ENCODE measurements at places on chromosomes 6 and 20.

DNA sequence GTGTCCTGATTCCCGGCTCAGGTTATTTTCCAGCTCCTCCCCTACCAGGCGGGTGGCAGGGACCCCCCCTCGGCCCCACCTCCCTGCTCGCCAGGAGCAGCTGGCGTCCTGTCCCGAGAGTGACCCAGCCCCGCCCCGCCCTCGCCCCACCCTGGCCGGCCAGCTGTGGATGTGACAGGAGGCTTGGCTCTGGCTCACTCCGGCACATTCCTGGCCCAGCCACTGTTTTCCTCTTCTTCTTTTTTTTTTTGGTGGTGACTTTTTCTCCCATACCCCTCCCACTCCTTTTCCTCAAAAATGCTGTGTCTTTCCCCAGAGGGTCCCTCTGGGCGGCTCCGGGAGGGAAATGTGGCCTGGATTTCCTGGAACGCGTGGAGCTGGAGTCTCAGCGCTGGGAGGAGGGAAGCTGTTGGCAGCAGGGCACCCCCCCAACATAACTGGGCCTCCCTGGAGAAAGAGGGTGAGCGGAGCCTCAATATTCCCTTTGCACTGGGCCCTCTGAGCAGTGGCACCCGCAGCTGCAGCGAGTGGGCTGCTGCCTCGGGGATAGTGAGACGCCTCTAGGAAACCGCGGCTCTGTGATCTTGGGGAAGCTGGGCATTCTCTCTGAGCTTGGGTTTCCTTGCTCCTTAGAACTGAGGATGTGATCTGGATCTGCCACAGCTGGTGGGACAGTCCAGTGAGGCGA lies 28.3 kb upstream of the CSNK2A1 start:
- DNase-seq, result no peak

GRCh38 chr6:40532349-40533000 lies 54.7 kb downstream of the LRFN2 start:
- DNase-seq, result no peak

DNA sequence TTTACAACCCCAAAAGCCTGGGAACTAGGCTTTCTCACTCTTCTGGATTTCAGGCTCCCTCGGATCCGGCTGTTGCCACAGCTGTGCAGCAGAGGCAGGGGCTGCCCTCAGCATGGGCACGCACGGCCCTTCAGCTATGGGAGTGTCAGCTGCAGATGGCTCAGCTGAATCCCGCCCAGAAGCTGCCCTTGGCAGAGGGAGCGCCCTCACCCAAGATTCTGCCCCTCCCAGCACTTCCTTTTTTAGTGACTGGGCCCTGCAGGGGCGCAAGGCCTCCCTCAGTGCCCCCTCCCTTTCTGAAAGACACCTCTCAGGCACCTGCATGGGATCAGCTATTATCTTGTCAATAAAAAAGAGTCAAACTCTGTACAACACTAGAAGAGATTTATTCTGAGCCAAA lies 67.9 kb upstream of the THBS2 start:
- DNase-seq, result no peak

DNA sequence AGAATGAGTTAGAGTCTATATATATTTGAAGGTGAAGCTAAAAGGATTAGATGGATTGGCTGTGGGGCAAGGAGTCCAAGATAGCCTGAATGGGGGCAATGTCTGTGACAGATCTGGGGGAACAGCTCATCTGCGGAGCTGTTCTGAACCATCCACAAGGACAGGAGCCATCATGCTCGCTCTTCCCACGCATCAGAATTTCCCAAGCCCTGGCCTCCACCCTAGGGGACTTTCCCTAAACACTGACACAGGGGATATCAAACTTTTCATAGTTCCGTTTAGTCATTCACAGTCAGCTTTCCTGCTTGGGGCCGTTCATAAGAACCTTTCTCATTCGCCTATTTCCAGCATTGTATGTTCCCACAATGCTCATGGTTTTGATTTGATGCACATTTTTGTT lies 37.6 kb upstream of the CCN6 start:
- DNase-seq, result no peak

GRCh38 chr6:128509709-128510108 lies 10.7 kb downstream of the PTPRK start:
- DNase-seq, result no peak

- no peak for DNase-seq
Measured at GRCh38 chr20:4559106-4559505, 162.6 kb upstream of the PRND start.

DNA sequence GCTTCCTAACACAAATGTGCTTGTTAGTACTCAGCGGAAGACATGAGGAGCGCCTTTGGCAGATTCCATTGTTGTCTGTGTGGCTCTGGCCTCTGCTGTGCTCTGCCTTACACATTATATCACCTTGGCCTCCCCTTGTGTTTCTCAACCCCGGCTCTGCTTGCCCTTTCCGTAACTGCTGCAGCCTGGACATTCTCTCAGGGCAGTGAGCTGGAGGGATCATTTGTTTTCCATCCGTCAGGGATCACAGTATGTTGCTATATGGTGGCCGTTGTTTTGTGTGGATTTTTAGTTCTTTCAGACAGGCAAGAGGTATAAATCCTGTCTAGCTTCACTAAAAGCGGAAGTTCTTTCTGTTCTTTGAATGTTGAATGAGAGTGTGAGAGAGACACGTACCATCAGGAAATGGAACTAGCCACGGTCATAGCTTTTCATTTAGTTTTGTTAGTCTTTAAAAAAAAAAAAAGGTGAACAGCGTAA lies 175.1 kb downstream of the JARID2 start:
- no peak for DNase-seq

GRCh38 chr20:47306755-47307370 lies 49.6 kb downstream of the ZMYND8 start:
- no peak for DNase-seq

DNA sequence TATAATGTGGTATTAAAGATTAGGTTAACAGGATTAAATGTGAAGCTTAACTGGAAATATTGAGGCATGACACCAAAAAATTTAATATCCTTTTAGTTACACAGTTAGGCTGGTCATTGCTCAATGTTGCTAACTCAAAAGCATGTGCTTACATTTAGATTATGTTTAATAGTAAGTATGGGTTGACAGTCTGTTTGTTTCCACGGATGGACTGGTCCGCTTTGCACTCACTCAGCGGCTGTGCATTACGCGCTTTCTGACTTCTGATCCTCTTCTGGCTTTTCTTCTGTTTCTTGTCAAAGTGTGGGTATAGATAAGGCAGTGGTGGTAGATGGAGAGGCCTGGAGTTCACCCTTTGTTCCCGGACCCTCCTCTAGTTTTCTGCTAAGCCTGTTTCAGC lies 174.9 kb downstream of the RIMS1 start:
- DNase-seq, result no peak

- DNase-seq, result no peak
Measured at GRCh38 chr6:113352029-113352801, 504.9 kb upstream of the MARCKS start.

- DNase-seq, result no peak
Measured at GRCh38 chr20:11540558-11540957, 377.1 kb upstream of the BTBD3 start.

DNA sequence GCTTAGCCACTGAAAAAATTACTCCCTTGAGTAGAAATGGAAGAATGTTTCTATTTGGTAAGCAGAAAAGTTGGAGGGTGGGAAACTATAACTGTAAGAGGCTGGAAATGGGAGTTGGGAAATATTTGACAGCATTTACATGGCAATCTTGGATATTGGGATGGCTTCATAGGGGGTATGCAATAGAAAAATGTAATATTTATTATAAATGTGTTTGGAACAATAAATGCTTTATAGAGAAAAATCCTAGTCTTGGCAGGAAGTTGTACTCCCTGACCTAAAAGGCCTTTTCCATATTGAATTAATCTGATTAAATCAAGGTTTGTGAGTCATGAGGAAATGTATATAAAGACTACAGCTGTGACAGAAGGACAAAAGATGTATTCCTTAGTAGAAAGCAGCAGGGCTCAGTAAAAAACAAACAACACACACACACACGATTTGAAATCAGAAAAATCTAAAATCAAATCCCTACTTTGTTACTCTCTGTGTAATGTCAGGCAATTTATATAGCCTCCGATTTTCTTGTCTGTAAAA lies 272.3 kb downstream of the CD109 start:
- no peak for DNase-seq

GRCh38 chr20:24773168-24773567 lies 175.9 kb upstream of the CST7 start:
- no peak for DNase-seq

DNA sequence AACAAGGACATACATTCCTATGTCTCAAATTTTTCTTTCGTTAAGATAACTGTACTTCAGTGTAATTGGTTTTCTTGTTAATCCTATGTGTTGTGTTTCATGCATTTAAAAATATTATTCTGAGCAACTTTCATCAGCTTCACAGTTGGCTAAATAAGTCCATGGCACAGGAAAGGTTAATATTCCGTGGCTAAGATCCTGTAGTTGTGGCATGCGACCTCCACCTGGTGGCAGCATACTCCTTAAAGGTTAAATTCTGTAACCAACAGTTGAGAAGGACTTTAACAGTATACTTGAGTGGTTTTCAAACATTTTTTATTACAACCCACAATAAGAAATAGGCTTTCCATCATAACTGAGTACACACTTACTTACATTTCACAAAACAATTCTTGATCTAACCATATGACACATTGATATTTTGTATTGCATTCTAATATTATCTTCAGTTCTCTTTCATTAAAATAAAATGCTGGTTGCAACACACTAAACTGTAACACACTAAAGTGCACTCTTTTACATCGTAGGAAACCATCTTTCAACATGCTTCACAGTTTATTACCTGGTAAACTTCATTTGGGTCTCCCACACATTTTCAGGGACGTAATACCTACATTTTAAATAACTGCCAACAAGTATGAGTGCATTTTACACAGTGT lies 118.3 kb downstream of the SLX4IP start:
- no peak for DNase-seq

- DNase-seq, result no peak
Measured at GRCh38 chr6:43714311-43715055, 26.9 kb upstream of the MRPS18A start.

DNA sequence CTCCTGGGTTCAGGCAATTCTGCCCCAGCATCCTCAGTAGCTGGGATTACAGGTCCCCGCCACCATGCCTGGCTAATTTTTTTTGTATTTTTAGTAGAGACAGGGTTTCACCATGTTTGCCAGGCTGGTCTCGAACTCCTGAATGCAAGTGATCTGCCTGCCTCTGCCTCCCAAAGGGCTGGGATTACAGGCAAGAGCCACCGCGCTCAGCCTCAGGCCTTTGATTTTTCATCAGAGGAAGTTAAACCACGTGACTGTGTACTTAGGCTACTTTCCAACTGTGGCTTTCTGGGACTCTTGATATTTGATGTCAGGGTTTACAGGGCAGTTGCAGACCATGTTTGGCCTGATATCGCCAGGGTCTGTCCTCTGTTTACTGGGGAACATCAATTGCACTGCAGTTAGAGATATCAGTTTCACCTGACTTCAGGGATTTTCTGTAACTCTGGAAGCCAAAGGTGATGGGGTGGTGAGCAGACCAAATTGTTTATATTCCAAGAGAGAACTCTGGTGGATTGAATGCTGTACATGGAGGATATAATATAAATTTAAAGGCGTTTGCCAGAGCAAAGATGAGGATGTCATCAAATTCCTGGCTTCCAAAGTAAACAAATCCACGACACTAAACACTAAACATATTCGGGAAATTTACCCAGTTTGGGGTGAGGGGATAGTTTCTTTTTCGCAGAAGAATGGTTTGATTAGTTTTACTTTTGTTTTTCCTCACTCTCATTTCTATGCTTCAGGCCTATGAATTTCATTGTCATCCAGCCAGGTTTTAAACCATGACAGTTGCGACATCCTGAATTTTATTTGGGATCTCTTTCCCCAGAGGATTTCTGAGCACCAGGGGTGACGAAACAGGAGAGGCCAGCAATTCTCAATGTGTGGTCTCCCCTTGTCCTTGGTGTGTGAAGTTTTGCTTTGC lies 4.2 kb downstream of the PSMF1 start:
- no peak for DNase-seq

- DNase-seq, result no peak
Measured at GRCh38 chr6:45001663-45002062, 326.5 kb upstream of the RUNX2 start.

GRCh38 chr6:114085211-114085610 lies 114.3 kb upstream of the HDAC2 start:
- no peak for DNase-seq

GRCh38 chr6:134196568-134197193 lies 121.2 kb downstream of the SGK1 start:
- no peak for DNase-seq

DNA sequence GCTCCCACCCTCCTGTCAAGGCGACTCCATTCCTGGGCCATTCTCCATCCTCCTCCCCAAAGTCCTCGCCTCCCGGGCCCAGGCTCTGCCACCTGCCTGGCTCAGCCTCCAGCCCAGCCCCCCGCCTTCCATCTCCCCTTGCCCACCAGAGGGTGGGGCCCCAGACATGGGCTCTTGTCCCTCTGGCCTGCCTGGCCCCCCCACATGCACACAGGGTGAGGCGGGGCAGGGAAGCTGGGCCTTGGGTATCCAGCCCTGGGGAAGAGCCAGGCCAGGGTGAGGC lies 95.2 kb downstream of the YTHDF1 start:
- no peak for DNase-seq

GRCh38 chr6:164749221-164750064 lies 560.0 kb downstream of the C6orf118 start:
- no peak for DNase-seq

DNA sequence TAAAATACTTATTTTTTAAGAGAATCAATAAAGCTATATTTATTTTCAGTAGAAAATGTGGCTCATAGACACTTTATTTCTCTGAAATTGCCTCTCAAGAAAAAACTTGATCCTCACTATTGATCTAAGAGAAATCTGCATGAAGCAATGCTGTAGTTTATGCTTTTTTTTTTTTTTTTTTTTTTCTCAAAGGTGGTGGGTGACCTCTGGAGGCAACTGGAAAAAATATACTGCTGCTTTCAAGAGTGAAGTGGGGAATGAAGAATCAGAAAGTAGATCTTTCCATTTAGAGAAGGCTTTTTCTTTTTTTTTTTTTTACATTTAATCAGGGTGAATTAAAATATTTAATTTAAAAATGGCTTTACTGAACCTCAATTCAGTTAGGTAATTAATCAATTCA lies 169.3 kb downstream of the SLC16A10 start:
- no peak for DNase-seq

DNA sequence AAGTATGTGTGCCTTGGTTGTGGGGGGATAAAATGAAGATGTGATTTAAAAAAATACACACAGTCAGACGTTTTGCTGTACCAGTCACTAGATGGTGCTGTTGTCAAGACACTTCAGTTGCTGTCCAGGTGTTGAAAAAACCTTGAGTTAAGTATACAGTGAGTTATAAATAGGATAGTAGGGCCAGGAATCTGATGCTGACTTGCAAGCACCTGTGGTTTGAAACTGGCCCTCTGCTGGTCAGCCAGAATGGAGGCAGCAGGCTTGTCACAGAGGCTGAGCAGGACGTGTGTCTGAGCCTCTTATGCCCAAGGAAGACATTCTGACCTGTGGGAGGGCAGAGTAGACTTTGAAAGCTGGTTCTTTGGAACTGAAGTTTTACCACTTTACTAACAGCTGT lies 27.8 kb downstream of the RNF8 start:
- no peak for DNase-seq

- no peak for DNase-seq
Measured at GRCh38 chr20:49043000-49043399, 3.1 kb upstream of the CSE1L start.

All from stimulated activated CD8-positive, alpha-beta memory T cell treated with anti-CD3 and anti-CD28 coated beads, Interleukin-12 subunit alpha, Interleukin-12 subunit beta, amount 100 ng/mL, for 4 hours (primary cell).